AG09309 (cell line): ENCODE measurements at places on chromosomes 6 and 20.

DNA sequence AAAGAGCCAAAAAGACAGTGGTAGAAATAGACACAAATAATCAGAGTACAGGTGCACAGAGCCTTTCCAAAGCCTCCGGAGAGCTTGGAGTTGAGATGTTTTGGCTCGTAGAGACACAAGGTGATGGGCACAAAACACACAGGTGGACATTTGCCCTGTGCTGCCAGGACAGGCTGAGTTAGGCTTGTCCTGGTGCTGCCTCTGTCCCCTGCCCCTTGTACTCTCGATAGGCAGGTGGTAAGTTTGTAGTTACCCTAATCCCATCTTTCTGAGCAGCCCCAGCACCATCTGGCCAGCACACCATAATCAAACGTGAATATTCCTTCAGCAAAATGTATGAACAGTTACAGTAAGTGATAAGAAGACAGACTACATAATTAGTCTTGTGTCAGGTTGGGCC is 95.5 kb downstream of the FOXC1 start:
- DNase-seq: no peak

DNA sequence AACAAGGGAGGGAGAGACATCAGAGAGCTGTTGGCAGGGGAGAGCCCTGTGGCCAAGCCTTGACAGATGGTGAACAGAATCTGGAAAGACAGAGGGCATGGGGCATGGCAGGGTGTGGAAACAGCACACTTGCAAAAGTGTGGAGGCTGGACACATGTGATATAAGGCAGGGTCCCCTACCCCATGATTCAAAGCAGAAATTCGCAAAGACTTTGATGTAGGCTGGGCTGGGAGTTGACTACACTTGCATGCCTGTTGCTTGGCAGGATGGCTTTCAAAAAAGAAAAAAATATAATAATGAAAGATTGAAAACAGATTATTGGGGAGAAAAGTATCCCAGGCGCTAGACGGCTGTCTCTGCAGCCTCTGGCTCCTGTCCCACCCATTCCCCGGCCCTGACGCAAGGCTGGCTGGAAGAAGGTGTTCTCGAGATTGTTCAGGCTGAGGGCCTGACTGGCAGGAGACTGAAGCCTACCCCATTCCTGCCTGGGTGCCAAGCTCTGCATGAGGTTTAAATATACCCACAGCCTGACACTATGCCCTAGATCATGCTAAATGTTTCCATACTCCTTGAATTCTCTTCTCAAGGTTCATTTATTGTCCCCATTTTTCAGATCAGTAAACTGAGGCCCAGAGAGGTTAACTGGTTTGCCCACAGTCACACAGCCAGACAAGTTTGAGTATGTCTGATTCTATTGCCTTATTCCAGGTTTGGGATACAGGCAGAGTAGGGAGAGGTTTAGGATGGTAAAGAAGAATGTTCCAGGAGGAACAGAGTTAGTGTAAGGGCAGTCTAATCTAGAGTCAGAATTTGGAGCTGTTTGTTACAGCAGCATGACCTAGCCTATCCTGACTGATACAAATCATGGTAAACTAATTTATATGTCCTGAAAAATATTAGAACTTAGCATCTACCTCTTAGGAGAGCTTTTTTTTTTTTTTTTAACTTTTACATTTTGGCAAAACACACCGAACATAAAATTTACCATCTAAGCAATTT is 23.4 kb upstream of the CCN5 start:
- DNase-seq: no peak

GRCh38 chr6:140388815-140389214 is 1014.4 kb upstream of the CITED2 start:
- DNase-seq: no peak

- DNase-seq: no peak
These were observed 41.5 kb upstream of the ECI2 start for GRCh38 chr6:4176907-4177306.

- no peak for DNase-seq
These were observed 49.7 kb downstream of the RBM38 start for GRCh38 chr20:57440678-57441509.

GRCh38 chr6:54204921-54205591 is 93.8 kb downstream of the MLIP start:
- no peak for DNase-seq

GRCh38 chr20:9831032-9831431 is 7.8 kb downstream of the PAK5 start:
- no peak for DNase-seq

- DNase-seq: no peak
These were observed 5.4 kb upstream of the RAB44 start for GRCh38 chr6:36692220-36692619.

DNA sequence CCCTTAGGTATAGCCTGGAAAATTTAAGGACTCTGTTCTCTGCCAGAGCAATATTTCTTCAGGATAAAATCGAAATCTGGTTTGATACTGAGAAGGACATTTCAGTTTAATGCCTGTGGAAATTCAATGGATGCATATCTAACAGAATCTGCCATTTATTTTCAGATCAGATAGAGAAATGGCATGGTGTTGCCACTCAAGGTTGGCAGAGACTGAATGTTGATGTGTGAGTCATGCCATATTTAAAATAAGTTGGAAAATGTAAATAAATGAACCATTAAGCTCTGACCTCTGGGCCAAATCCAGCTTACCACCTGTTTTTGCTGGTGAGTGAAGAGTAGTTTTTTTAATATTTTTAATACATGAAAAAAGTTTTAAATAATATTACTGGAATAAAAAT is 594.6 kb downstream of the DOK5 start:
- no peak for DNase-seq

- DNase-seq: no peak
These were observed 52.5 kb downstream of the DCBLD1 start for GRCh38 chr6:117534974-117535373.
